Articular chondrocyte of knee joint (primary cell): ENCODE measurements at places on chromosomes 4 and X. TPM values are rescaled to one million over a fixed set of nuclear protein-coding genes. Genes with fewer than 3 reads are reported as not detected.

OPHN1 gene
- total RNA-seq, result 6.7 and 6.9 TPM in 2 replicates

GPR82 gene
- total RNA-seq, result not detected in 2 replicates

IQCM gene
- total RNA-seq, result 0.11 and 0.26 TPM in 2 replicates

NOX1 gene
- total RNA-seq, result not detected in 2 replicates

KCNE5 gene
- 0.11 and 0.39 TPM in 2 replicates for total RNA-seq

CCKAR gene
- 0.91 and 14.8 TPM in 2 replicates for total RNA-seq

UGT2B10 gene
- total RNA-seq, result not detected in 2 replicates

PASD1 gene
- not detected in 2 replicates for total RNA-seq

AIMP1 gene
- 47.7 and 50.5 TPM in 2 replicates for total RNA-seq

ENPEP gene
- 0.22 and 0.26 TPM in 2 replicates for total RNA-seq

TMEM150C gene
- 1.2 and 5.4 TPM in 2 replicates for total RNA-seq
